CD4-positive, alpha-beta T cell treated with Interleukin-6 for 4 hours (primary cell): ENCODE measurements at places on chromosomes 5 and 9.

GRCh38 chr5:61618577-61618976 lies 286.5 kb downstream of the ZSWIM6 start:
- DNase-seq: no peak

DNA sequence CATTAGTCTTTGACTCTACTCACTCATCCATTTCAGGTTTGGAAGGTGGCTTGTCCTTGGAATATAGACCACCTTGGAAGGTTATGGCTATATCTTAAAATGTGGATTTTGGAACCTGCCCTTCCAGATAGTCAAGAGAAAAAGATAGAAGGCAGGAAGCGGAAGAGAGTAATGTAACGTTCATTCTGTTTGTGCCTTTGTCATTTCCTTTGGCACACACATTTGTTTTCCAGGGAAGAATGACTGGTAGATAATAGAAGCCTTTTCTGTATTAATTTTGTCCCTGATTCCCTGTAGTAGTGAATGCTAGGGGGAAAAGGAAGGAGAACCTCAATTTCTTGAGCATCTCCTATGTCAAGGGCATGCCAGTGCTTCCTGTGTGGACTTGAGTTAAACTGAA lies 54.7 kb downstream of the PPIC start:
- DNase-seq: no peak

GRCh38 chr5:10701567-10702039 lies 59.4 kb downstream of the DAP start:
- DNase-seq: peak; percentile 39

- no peak for DNase-seq
Measured at GRCh38 chr9:86955561-86955960, 8.3 kb upstream of the GAS1 start.

- DNase-seq: no peak
Measured at GRCh38 chr5:137036640-137037039, 462.5 kb downstream of the SPOCK1 start.

GRCh38 chr5:135881244-135881643 lies 14.4 kb downstream of the IL9 start:
- no peak for DNase-seq

GRCh38 chr5:10729320-10730042 lies 31.6 kb downstream of the DAP start:
- DNase-seq: no peak

DNA sequence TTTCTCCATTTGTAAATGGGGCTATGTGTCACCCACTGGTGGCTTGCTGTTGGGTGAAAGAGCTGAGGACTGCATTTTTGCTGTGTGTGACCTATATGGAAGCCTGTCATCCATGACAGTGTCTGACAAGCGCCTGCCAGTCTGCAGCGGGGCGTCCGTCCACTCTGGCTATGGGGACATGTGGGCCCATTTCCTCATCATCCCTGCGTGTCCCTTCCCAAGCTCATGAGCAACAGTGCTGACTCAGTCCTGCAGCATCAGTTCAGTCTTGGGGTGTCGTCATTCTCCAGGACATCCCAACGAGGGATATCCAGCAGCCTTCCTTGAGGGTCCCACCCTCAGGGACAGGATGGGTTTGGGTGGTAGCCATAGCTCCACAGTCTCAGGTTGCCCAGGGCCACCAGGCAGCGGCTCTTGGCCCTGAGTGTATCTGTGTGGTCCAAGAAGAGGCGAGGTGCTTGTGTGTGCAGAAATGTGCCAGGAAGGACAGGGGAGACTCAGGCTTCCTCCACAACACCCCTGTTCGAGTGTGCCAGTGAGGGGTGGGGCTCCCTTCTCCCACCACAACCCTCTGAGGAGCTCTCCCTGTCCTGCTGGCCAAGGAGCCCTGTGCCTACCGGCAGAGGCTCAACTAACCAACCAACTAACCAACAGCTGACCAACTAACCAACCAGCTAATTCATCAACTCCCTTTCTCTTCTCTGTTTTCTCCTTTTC lies 2.1 kb downstream of the FGD3 start:
- DNase-seq: no peak

DNA sequence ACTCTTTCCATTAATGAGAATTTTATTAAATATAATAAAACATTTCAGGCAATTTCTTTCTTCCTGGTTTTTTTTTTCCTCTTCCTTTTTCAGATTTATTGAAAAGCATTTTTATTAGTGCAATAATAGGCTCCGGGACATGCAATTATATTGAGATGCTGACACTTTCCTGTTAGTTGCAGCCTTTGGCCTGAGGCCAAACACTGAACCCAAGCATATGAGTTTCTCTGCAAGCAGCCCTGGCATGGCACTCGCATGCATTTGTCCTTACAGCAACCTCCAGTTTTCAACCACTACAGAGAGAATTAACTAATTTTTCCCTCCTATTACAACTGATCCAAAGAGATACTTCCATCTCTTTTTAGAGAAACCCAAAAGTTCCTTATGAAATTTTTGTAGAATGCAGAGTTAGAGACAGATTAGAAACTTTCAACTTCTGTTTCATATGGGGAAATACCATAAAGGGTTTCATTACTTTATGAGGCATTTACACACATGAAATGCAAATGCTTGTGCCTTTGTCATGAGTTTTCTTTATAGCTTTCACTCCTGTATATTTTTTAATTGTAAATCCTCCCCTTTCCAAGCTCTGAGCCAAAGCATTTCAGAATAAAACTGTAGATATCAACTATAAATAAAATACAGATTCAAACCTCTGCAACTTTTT lies 183.0 kb downstream of the CETN3 start:
- DNase-seq: no peak

DNA sequence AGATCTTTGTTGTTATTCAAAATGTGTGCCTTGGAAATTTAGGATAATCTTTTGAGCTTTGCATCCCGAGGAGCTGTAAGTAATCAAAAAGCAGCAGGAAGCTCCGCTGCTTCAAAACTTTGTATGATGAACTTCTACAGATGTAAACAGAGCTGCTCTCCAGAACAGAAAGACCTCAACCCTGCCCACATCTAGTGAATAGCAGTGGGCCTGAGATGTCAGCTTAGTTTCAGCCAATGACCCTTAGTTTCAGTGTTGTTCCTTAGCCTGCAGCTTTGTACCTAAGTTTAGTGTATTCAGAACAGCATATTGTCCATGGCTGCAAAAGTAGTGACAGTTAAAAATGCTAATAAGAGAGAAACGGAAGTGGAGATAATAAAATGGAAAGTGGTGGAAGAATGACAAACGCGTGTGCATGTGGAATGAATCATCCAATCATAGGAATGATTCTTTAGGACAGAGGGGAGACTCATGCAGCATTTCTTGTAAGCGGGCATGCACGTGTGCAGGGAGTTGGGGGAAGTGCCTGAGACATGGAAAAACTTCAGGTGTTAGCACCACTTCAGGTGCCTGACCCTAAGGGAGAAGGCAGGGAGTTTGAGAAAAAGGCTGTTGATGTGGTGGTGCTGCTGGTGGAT lies 24.9 kb downstream of the SNX24 start:
- DNase-seq: no peak

GRCh38 chr9:115601434-115601833 lies 483.5 kb upstream of the TNC start:
- DNase-seq: no peak

DNA sequence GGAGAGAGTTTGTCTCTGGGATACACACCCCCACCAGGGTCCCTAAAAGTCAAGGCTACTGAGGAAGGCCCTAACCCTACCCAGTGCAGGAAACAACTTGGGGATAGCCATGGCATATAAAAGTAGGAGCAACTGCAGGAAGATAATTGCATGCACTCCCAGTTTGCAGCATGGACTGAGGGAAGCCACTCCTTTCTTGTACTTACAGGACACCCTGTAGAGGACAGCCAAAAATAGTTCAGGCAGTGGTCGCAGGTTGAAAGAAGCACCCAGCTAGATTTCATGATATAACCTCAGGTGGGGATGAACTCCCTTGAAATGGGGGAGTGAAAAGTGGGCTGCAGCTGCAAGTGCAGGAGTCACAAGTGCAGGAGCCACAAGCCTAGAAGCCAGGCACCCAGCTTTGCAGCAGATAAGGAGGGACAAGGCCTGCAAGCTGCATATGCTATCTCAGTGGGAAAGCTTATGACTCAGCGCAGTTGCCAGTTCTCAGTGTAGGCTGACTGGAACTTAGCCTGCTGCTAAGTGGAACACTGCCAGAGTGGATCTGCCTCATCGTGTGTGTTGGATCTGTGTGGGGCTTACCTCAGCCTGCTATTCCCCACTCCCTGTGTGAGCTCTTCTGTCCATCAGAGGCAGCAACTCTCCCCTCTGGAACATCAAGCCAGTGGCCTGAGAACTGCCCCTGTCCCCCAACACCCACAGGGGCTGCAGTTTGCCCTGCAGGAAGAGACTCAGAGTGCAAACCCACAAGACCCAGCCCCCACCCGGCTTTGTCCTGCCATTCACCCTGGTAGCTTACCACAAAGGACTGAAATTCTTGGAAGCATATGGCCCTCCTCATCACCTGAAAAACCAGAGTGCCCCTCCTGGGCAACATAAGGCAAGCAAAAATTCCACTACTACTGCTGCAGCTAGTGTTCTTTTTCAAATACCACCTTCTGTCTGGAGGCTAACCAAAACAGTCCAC lies 42.7 kb downstream of the CYLC2 start:
- no peak for DNase-seq

- DNase-seq: no peak
Measured at GRCh38 chr9:112020680-112021596, 124.3 kb downstream of the UGCG start.

DNA sequence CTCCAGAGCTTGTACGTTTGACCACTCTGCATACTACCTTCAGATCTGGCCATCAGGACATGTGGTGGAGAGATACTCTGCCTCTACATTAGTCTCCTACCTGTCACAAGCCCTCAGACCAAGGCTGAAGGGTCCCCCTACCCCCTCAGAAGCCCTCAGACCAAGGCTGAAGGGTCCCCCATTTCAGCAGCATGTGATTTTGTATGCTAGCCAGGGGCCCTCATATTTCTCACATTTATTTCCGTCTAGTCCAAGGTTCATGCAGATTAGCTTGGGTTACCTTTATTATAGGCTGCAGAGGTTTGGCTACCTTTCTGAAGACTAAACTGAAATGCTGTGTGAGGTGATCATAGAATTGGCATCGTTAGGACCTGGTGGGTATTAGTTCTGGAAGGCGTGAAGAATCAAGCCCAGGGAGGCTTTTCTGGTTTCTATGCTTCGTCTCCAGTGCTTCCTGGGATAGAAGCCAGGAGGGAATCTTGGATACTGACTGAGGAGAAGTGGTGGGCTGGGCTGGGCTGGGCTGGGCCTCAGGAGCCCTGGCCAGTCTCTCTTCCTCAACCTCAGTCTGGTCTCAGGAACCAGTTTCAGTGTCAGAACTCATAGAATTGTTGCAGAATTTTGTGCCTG lies 2.8 kb downstream of the SMIM32 start:
- DNase-seq: no peak

- no peak for DNase-seq
Measured at GRCh38 chr5:35884773-35885172, 28.1 kb downstream of the IL7R start.

DNA sequence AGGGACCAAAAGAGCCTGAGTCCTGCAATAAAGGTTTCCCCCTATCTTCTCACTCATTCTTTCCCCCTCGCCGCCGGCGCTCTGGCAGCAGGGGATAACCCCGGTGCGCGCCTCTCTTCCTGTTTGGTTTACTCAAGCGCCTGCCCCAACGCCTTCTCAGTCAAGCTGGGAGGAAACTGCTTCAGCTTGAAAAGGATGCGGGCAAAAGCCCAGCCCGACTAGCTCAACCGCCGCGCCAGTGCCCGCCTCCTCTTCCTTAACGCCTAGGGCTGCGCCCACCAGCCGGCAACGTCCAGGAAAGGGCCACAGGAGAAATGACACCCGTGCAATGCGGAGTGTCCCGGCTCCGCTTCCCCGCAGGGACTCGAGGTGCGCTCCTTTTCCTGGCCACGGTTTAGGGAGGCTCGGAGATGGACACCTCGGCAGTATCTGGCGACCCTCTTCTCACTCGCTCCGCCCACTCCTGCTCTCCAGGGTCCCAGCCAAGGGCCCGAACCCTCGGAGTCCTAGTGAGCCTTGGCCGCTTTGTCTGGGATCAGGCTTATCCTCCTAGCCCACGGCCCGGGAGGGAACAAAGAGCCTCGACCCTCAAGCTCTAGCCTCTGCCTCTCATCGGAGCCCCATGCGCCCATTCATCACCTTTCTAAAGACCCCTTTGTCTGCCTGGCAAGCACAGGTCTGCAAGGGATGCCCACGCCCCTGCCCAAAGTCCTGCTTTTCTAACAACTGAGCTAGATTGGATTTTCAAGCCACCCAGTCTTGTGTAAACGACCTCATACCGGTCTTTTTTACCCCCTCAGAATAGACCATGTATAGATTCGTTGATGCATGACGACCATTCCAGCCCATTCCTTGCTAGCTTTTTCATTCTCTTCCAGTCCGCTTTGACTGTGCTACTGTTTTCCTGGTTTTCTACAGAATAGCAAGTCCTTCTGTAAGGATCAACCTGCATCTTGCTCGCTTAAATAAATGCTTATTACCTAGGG lies 2.0 kb downstream of the ST8SIA4 start:
- DNase-seq: peak; percentile 88

DNA sequence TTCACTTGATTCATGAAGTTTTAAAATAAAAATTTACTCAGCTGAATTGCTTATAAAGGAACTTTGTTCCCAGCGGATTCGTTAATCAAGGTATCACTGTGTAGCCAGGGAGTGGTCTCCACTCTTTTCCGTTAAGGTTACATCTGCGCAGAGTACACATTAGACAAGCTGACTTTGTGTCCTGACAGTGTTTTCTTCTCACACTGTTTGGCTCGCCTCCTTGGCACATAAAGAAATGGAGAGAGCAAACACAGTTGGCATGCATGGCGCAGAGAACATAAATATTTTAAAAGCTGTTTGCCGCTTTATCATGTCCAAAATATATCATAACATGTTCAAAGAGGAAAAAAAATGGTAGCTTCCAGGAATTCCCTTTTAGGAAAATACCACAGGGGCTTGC lies 153.2 kb downstream of the EDIL3 start:
- DNase-seq: no peak

GRCh38 chr9:98570663-98571440 lies 137.9 kb downstream of the GABBR2 start:
- no peak for DNase-seq
